Forelimb muscle (tissue), 1 donor: ENCODE measurements at places on chromosomes 16 and 17. TPM values are rescaled to one million over a fixed set of nuclear protein-coding genes. Genes with fewer than 3 reads are reported as not detected.

DNA sequence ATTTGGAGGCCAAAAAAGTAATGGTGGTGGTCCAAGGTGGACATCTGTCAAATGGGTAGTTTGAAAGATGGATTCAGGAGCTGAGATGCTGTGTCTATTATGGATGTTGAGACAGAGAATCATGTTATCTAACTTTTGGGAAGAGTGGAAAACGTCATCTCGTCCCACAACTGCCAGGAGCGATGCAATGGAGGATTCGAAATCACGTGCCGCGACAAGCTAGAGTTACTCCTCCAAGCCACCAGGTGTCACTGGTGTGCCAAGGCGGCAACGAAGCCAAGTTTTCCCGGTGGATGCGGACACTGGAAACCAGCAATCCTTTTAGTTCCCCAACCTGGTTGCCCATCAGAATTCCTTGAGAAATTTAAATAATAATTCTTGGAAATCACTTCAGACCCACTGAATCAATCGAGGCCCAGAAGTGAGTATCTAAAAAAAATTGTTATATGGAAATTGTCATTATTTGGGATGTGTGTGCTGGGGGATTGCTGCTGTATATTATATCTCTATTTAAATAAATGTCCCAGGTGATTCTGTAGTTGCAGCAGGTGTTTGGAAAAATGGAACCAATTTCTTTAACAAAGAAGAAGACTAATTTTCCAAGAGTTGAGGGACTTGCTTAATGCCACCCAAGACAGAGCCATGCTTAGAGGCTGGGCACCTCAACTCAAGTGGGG is 206.1 kb downstream of the HAPSTR1 start:
- no peak for DNase-seq

- no peak for DNase-seq
Measured at GRCh38 chr17:74455025-74455545, 11.3 kb upstream of the CD300A start.

DNA sequence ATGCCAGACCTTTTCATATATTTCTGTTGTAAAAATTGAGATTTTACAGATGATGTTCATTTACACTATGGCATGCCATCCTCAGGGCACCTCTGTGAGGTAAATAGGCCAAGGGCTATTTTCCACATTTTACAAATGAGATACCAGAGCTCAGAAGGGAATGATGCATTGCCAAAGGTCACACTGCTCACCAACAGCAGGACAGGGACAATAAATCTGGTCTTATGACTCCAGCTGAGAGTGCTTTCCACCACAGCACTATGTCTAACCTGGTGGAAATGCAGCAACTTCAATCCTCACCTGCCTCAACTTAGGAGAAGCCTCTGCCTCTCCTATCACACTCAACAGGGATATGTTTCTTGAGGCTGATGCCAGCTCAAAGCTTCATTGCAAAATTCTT is 40.6 kb downstream of the GRIN2A start:
- no peak for DNase-seq

The ANKRD40CL gene
- 0.30 TPM for polyA plus RNA-seq

The TERB1 gene
- polyA plus RNA-seq, result not detected

The PRR29 gene
- polyA plus RNA-seq, result 2.3 TPM
